ENCODE measurements at places on chromosomes 2 and 18.

DNA sequence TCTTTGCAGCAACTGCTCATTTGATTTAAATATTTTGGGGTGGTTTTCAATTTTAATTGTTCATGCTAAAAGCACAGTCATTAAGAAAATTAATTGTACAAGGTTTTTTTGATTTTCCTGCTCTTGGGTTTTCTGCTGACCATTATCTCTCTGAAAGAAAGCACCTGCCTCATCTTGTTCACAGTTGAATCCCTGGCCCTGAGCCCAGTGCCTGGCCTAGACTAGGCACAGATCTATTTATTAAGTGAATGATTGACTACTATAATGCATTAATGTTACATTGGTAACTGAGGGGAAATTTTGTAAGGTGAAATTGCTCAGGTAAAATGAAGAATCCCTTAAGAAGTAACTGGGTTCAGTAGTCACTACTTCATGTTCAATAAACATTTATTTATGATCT is 22.0 kb downstream of the IL1RL2 start:
- no peak for DNase-seq

- DNase-seq = no peak
Measured at GRCh38 chr2:122263746-122264145, 508.3 kb downstream of the TSN start.

- DNase-seq = no peak
Measured at GRCh38 chr2:232600053-232600773, 33.2 kb upstream of the EFHD1 start.

GRCh38 chr2:186913870-186914269 is 64.9 kb upstream of the ZSWIM2 start:
- no peak for DNase-seq

DNA sequence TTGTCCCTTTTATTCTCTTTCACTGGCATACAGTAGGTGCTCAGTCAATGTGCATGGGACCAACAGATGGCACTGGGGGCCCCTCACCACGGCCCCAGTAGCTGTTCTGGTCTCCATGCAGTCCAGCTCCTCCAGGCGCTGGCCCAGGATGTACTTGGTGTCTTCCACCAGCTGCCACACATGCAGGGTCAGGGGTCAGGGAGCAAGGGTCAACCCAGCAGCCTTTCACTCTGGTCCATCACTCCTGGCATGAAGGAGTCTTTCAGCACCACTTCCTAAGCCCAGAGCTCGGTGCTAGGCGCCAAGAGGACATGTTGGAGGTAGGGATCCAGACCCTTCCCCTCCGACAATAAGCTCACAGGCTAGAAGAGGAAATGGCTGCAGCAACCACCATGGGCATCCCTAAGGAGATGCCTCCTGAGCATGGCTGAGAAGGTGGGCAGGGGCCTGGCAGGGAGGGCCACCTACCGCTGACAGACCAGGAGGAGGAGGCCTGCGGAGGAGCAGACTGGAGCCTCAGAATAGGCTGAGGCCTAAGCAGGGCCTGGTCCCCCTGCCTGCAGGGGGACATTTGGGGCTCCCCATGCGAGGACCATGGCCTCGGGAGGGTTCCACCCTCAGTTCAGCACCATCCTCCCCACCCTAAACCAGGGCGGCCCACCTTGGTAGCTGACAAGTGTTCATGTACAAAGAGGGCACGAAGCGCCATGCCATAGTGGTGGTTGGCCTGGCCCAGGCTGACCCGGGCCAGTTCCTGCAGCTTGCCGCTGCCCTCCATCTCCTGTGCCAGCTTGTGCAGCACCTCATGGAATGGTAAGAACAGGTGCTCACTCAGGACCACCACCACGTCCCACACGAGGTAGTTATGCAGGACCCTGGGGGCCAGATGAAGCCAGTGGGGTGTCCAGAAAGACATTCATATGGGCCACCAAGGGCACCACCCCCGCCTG is 10.2 kb downstream of the ALPG start:
- DNase-seq = no peak

DNA sequence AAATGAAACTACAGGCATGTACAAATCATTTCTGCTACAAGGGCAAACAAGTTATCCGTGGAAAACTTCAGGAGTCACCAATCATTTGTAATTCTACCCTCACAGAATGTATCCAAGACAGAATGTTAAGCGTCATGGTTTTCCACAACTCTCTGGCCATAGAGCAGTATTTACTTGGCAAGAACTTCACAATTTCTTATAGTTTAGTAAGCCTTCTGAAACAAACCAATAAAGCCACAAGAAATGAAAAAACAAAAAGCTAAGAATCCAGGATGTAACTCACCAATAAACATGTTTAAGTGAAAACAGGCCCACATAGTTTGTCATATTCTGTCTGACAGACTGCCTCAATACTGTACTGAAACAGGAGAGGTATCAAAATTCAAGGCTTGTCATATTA is 70.3 kb downstream of the LNPK start:
- DNase-seq = no peak

DNA sequence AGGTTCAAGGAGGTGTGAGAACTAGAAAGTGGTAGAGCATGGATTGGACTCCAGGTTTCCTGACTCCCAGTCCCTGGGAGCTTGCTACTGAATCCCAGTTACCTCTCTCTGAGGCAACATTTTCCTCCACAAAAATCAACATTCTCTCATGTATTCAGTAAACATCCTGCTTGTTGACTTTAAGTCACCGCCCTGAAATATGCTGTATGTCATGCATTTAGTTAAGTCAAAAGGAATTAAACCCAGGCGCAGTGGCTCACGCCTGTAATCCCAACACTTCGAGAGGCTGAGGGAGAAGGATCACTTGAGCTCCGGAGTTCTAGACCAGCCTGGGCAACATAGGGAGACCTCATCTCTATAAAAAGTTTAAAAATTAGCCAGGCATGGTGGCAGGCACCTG is 3.8 kb downstream of the MATN3 start:
- no peak for DNase-seq

DNA sequence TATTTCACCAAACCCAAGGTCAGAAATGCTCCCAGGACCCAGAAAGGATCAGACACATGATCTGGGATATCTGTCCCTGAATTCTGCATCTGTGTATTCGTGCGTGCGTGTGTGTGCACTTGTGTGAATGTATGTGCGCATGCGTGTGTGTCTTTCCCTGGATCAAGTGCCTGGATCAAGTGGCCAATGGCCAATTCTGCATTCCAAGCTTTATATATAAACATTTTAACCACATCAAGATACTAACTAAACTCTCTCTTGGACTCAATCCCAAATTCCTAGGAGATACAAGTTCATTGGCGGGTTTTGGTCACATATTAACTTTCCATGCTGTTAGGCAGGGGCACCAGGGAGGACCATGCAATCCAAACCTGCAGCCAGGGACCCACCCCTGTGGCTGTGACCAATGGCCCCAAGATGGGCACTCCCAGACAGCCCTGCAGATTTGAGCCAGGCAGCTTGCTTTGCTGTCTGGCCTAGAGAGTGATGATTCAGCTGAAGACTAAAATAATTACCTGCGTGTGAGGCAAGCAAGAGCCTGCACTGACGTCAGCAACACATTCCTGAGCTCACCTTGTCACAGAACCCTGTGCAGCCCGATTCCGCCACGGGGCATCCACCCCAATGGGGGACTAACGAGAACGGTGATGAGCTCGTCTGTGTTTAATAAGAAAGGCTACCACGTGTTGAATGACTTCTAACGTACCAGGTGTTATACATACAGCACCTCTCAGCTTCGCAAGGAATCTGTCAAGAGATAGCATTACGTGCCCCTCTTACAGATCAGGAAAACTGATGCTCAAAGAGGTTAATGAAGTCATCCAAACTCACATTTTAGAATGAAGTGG is 45.3 kb upstream of the ROCK2 start:
- no peak for DNase-seq

DNA sequence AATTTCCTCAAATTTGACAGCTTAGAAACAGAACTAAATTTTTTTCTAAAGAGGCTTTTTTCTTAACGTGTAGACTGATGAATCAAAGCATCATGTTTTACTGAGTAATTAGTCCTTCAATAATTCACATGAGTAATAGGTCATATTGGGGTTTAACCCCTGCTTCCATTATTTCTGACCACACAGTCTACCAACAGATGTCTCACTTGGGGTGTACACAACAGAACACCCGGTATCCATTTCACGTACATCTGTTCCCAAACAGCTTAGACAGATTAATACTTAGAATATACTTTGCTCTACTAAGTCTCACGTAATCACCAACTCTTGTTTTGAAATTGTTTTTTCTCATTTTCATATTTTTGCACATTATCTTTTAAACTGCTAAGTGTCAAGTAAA is 14.8 kb downstream of the CERKL start:
- no peak for DNase-seq
